ENCODE measurements at places on chromosomes 3 and 15.

GRCh38 chr3:119796368-119796767, 14.5 kb downstream of the NR1I2 start:
- no peak for DNase-seq

GRCh38 chr15:77037388-77038209, 33.3 kb downstream of the TSPAN3 start:
- no peak for DNase-seq

DNA sequence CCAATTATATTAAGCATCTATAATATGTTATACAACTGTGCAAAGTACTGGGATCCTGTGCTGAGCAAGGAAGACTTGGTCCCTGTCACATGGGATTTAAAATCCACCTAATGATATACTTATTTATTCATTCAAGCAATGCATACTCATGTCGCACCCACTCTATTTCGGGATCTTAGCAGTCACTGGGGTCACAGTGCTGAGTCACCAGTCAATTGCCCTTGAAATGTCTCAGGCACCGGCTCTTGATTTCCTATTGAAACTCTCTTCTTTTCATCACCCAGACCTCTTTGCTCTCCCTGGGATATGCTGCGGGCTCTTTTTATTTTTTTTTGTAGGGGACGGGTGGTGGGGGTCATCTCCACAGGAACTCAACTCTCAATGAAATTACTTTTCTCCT, 194.5 kb upstream of the GAP43 start:
- DNase-seq: no peak

DNA sequence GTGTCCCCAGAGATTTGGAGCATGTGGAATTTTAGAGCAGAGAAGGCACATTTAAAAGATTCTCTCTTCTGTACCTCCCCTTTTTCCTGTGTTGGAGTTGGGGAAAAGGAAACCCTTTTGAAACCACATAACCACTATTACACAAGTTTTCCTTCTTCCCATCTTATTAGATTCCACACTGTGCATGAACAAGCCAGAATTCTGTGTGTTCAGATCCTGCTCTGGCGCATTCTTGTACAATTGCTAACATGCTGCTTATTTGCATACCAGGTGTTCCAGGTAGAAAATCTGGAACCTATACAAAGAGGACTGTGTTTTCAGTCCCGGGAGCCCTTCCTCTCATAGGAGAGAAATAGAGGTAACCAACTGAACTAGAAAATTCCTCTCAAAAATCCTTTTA, 2.6 kb upstream of the CIB2 start:
- DNase-seq: no peak
